NCI-H1417 treated with DMSO at 0.1 percent for 48 hours (cell line): ENCODE measurements at places on chromosomes 2 and 18.

GRCh38 chr2:238703053-238703415, 144.9 kb upstream of the TWIST2 start:
- DNase-seq = no peak

DNA sequence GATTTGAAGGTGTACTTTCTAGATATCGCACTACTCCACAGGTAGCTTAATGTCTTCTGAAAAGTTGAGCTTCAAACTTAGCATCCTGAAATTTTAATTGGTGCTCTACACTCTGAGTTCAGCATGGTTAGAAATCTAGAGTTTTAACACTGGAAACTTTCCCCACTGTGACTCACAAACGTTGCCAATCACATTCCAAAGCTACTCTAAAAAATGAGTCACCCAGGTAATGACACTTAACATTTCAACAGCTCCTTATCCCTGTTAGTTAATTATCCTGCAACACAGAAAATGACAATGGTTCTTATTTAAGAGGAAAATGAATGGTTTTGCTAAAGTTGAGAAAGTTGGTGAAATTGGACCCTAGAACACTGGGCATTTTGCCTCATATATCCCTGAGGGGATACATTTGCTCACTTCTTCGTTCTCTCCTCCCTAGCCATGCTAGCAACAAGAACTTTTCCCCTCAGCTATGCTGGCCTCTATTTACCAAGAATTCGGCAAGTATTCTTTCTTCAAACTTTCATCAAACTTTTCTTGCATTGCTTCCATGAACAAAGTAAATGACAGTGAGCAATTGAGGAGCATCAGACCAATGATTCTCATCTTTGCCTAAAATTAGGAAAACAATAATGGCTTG, 1024.1 kb upstream of the KLHL29 start:
- no peak for DNase-seq

DNA sequence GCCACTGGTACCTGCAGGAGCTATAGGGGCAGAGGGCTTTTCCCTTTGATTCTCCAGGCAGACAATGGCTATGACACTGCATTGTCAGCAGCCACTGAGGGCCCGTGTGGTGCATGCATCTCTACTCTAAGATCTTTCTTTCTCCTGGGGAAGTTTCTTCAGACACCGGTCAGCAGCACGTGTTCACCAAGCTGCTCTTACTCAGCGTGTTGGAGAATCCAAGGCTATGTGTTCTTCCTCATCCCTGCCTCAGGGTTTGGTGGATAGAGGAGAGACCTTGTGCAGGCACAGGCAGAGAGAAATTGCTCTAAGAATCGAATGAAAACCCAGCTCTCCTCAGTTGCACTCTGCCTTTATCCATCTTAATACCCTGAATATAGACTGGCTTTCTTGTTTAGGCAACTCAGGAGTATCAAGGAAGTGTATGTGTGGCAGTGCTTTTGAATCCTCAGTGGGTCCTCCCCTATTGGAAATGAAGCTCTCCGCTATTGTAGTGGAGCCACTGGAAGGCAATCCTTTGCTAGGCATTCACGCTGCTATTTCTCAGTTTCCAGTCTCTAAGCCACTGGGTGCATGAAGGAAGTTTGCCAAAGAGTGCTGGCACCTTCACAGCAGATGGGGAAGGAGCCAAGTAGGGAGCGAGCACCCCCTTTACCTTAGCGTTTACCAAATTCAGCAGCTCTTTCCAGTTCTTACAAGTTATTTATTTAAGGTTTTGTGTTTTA, 86.9 kb upstream of the EML6 start:
- no peak for DNase-seq

DNA sequence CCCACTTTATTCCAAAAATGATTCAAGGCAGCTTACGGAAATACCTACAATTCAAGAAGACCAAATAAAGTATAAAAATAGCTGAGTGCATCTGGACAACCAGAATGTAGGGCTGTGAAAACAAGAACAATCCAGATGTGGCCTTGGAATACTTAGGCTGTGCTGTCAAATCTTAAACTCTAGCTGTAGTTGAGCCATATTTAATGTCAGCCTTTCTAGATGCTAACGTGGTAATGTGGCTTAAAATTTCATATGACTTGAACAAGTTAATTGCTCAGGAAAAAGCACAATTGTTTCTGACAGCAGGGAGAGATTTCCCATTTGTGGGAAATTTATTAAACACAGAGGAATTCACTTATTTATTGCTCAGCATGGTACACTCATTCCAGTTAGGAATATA, 14.6 kb upstream of the NAPG start:
- DNase-seq = no peak

- no peak for DNase-seq
Measured at GRCh38 chr2:118905206-118905605, 36.8 kb upstream of the MARCO start.

GRCh38 chr2:156430980-156431358, 5.2 kb upstream of the GPD2 start:
- no peak for DNase-seq

DNA sequence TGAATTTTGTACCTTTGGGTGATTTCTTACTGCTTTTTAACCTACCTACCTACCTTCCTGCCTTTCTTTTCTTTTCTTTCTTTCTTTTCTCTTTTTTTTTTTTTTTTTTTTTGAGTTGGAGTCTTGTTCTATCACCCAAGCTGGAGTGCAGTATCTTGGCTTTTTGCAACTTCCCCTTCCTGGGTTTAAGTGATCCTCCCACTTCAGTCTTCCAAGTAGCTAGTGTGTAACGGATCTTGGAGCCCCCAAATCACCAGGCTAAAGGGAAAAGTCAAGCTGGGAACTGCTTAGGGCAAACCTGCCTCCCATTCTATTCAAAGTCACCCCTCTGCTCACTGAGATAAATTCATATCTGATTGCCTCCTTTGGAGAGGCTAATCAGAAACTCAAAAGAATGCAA, 61.3 kb downstream of the DDX18 start:
- DNase-seq = no peak

GRCh38 chr18:46672062-46672970, 15.3 kb upstream of the LOXHD1 start:
- no peak for DNase-seq

GRCh38 chr2:99648178-99648844, 158.5 kb upstream of the REV1 start:
- DNase-seq = no peak

DNA sequence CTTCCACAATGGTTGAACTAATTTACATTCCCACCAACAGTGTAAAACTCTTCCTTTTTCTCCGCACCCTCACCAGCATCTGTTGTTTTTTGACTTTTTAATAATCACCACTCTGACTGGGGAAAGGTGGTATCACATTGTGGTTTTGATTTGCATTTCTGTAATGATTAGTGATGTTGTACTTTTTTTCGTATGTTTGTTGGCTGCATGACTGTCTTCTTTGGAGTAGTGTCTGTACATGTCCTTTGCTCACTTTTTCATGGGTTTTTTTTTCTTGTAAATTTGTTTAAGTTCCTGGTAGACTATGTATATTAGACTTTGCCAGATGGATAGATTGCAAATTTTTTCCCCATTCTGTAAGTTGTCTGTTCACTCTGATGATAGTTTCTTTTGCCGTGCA, 574.8 kb downstream of the KCNJ3 start:
- DNase-seq = no peak

DNA sequence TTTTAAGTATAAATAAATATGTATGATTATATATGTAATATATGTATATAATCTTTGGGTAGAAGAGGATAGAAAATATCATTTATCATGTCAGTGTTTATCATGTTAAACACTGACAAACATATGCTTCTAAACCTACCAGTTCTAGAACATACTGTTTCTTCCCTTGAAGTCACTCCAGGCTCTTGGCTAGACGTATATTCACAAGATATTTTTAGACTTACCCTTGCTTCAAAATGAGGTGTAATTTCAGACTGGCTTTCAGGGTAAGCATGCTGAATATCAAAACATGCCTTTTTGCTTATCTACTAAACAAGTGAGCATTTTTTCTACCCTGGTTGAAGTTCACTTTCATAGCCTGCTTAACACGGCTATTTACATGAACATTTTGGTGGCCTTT, 642.4 kb upstream of the PKDCC start:
- no peak for DNase-seq

DNA sequence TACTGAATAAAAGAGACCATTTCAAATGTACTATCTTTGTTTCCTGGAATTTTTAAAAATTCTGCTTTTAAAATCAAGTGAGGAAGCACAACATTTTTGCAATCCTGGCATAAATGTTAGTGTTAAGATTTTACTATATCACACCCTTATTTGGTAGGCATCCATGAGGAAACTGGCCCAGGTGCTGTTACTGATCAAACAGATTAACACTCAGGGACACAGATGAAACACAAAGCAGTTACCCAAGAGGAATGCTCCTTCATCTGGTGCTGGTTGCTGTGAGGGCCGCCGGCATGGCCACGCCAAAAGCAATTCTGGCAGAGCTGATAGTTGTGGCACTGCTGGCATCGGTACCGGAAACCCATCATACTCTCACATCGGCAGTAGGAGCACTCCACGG, 96.8 kb downstream of the DTNB start:
- no peak for DNase-seq

DNA sequence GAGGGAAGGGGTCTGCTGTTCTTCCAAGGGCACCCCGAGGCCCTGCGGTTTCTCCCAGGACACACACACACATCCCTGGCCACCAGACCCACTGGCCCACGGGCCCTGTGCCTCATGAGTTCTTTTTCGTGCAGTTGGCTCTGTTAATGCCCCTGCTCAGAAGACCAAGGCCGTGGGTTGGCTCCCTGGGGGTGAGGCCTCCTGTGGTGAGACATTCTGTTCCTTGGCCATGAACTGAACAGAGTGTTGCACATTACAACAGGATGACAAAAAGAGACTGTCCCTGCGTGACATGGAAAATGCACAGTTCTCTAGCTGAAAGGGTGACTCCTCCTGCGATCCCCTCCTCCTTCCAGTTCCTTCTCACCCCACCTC, 30.7 kb downstream of the SH2D6 start:
- no peak for DNase-seq

- no peak for DNase-seq
Measured at GRCh38 chr2:132439703-132440398, 23.2 kb downstream of the GPR39 start.

GRCh38 chr18:77676910-77677309, 427.3 kb downstream of the GALR1 start:
- DNase-seq = no peak

GRCh38 chr2:235940330-235940729, 227.9 kb downstream of the GBX2 start:
- DNase-seq = no peak

- DNase-seq = no peak
Measured at GRCh38 chr2:143564419-143564818, 435.2 kb downstream of the ARHGAP15 start.

- no peak for DNase-seq
Measured at GRCh38 chr18:63162271-63163014, 157.1 kb downstream of the BCL2 start.

GRCh38 chr2:201460532-201460931, 9.0 kb downstream of the STRADB start:
- DNase-seq = no peak

- DNase-seq = no peak
Measured at GRCh38 chr18:58032233-58032632, 11.8 kb upstream of the NEDD4L start.

GRCh38 chr2:19611491-19612332, 253.3 kb upstream of the OSR1 start:
- no peak for DNase-seq

DNA sequence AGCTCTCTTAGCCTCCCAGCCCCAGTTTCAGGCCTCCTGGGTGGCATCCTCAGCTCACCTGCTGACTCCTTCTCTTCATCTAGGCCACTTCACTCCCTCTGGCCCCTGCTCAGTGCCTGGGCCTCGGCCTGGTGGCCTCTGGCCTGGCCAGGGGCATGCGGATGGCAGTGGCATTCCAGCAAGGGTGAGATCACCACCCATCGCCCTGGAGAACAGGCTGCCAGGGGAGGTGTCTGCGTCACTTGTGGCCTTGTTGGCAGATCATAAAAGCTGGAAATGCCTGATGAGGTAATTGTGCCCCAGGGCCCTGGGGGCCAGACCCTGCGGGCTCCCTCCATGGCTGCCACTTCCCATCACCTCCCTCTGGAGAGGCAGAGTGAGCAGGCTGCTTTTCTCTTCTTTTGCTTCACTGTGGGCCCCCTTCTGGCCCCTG, 72.5 kb upstream of the SMAD2 start:
- no peak for DNase-seq

- no peak for DNase-seq
Measured at GRCh38 chr2:235234736-235235135, 259.1 kb upstream of the AGAP1 start.

DNA sequence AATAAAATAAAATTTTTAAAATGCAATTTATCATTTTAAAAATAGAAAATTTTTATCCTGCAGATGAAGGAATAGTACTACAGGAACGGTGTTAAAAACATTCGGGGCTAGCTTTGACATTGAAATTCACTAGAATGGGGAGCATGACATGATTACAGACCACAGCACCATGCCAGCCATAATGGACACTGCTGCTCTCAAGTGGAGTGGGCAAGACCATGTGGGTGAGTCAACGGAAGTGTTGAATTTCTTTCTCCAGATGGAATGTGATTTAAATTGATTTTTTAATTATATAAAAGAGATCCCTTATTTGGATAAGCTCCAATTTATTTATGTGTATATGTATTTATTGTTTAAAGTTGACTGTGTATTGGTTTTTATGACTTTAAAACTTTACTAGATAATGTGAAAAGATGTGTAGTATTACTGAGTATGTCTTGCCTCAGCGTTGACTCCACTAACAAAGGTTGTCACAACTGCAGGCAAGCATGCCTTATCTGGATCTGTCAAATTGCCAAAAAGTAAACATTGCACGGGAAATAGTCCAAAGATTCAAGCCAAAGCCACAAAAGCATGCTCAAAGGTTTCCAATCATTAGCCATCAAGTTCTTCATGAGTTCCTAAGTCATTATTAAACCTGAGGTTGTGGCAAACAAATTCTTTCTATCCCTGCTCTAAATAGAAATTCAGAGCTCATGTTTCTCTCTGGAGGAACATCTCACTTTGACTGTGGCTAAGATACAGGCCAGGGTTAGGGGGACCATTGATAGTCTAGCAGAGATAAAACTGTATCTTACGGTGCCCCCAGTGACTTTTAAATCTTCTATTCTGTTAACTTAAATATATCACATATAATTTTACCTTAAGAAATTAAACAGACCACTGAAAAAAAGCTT, 536.9 kb downstream of the TMX3 start:
- DNase-seq = no peak

- no peak for DNase-seq
Measured at GRCh38 chr18:12934454-12935071, 13.2 kb upstream of the SEH1L start.
